Activated T-helper 1 cell treated with anti-CD3 and anti-CD28 coated beads, Interleukin-2, amount 50 U/mL, for 16 hours (primary cell): ENCODE measurements at places on chromosomes 1 and 21.
A peak's percentile ranks its signal among the peaks of the same experiment; 100 is the strongest.

- no peak for DNase-seq
Observed at GRCh38 chr1:229448845-229449244, 15.0 kb upstream of the ACTA1 start.

GRCh38 chr1:181789395-181789794, 272.1 kb downstream of the ZNF648 start:
- no peak for DNase-seq

- peak; percentile 18 for DNase-seq
Observed at GRCh38 chr1:110210604-110211495, 736 bp downstream of the KCNC4 start.

DNA sequence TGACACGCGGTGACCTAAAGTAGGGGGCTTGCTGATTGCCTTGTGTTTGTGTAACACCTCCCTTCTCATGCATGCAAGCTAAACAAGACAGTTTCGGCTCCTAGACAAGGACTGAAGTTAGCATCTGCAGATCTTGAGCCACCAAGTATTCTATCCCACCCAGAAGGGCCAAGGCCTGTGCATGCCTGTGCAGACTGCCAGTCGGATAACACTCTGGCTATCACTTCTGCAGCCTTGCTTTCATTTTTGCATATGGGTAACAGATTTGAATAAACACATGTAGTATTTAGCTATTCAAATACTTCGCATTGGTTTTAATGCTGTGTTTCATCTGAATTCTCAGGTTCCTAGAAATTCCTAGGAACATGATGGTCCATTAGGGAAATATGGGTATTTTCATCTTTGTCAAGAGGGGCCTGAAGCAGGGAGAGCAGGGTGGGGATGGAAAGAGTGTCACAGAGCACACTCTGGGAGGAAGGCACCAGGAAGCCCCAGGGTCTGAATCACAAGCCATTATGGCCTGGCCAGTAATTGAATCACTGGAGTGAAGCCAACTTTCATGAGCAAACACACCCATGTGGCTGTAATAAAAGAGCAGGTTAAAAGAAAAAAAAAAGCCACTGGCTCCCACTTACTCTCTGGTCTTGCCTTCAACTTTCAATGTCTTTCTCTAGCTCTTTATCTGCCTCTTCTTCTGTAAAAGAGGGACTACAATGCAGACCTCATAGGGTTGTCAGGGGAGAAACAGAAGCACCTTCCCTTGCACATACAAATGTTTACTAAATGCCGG, 28.3 kb downstream of the GADD45A start:
- DNase-seq = no peak

GRCh38 chr21:44093761-44094160, 13.4 kb upstream of the PWP2 start:
- no peak for DNase-seq

GRCh38 chr1:55969322-55969721, 610.0 kb downstream of the PLPP3 start:
- no peak for DNase-seq

DNA sequence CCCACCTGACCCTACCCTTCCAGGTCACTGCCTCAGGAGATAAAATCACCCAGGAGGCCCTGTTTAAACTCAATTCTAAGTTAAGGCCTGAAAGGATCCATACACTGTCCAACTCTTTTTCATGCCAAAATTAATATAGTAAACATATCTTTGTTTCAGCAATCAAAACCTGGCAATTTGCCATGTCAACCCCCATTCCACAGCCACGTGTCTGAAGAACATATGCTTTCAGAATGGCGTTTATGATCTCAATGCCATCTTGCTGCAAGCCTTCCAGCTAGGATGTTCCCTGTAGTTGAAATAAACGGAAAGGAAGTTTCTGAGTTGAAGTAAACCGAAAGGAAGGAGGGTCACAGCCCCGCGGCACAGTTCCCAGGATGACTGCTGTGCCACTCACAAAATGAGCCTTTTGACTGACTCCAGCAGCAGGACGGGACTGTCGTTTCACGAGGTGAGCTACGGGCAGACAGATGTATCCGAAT, 472.0 kb downstream of the SMYD3 start:
- DNase-seq = no peak

DNA sequence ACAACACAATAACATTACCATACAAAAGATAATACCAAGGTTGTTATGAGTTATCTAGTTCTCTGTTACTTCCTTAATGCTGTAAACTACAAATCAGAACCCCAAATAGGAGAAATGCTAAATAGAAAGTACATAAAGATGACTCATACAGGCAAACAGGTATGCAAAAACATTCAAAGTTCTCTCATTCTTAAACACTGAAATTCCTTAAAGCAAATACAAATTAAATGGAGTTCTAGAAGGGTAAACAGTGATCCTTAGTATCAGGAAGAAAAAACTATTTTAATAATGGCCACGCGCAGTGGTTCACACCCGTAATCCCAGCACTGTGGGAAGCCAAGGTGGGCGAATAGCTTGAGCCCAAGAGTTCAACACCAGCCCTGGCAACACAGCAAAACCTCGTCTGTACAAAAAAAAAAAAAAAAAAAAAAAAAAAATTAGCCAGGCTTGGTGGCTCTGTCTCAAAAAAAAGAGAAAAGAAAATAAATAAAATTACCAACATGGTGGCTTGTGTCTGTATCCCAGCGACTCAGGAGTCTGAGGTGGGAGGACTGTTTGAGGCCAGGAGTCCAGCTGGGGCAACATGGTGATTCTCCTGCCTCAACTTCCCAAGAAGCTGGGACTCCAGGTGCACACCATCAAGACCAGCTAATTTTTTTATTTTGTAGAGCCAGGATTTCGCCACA, 17.5 kb downstream of the FBXO42 start:
- DNase-seq = no peak

DNA sequence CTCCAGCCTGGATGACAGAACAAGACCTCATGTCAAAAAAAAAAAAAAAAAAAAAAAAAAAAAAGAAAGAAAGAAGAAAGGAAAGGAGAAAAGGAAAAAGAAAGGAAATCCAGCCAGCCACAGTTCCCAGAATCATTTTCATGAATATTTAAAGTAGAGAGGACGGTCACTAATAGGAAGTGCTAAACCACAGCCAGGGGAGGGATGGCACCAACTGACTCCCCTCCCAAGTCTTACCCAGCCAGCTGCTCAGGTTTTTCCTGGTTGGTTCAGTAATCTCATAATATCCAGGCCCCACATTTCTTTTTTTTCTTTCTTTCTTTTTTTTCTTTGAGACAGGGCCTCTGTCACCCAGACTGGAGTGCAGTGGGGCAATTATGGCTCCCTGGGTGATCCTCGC, 63.9 kb upstream of the AK4 start:
- no peak for DNase-seq

GRCh38 chr1:3955196-3955772, 55.2 kb upstream of the C1orf174 start:
- no peak for DNase-seq

DNA sequence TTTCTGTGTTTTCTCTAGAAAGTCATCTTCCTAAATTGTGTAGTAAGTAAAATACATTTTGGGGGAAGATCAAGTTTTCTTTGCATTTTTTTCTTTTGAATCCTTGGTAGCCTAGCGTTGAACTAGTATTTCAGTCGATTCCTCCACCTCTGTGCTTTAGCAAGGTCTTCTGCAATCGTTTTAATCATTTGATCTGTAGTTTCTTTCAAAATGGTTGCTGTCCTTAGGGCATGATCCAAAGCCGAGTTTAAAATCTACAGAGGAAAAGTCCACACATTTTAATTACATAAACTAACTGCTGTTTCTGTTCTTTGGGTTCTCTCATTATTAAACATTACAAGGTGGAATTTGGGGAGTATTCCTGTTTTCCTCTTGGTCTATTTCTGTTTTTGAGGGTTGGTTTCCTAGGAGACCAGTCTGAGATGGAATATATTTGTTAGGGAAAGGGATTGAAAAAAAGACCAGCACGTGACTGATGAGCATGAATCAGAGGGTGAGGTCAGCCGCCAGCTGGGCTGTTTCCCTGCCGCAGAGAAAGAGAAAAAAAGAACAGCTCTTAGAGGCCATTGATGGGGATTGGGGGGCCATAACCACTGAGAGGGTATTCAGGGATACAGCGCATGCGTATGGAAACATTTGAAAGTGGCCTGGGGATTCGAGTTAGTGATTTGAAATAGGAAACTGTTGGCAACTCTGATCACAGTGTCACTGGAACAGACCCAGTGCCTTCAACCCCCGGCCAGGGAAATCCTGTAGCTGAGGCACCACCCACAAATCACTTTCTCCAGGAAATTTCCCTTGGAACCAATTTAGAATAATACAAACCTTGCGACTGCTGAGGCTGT, 40.6 kb downstream of the AKNAD1 start:
- no peak for DNase-seq

GRCh38 chr1:17287130-17287776, 20.7 kb upstream of the PADI4 start:
- DNase-seq = no peak

GRCh38 chr1:241401156-241401555, 44.2 kb upstream of the RGS7 start:
- no peak for DNase-seq

GRCh38 chr1:51192213-51192843, 43.7 kb upstream of the RNF11 start:
- DNase-seq = peak; percentile 23

GRCh38 chr1:224739997-224740684, 124.0 kb downstream of the CNIH3 start:
- DNase-seq = no peak

- DNase-seq = no peak
Observed at GRCh38 chr1:223482766-223483165, 89.6 kb downstream of the CCDC185 start.

- DNase-seq = peak; percentile 19
Observed at GRCh38 chr1:234911787-234912186, 216.8 kb downstream of the TOMM20 start.

DNA sequence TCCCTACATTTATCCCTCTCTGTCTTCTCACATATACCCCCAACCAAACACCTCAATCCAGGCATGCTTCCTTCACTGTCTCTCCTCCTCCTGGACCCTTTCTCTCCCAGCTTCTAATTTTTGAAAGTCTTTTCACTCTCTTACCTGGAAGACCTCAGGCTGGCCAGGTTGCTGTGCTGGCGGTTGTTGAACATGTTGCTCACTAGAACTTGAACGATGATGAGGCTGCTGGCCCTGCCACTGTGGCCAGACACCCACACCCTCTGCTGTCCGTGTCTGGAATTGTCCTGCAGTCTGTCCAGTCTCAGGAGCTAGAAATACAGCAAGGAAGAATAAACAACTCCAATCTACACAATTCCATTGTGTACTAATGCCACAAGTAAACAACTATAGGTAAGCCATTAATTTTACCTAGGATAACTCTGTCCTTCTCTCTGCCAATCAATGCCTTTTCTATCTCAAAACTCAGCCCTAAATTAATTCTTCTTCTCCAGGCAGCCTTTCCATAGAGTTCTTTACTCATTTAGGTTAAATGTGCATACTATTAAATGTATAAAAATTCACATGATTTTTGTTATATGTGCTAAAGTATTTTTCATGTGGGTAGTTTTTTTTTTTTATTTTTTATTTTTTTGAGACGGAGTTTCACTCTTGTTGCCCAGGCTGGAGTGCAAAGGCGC, 5.1 kb upstream of the CTSK start:
- no peak for DNase-seq

GRCh38 chr1:170593173-170594011, 61.4 kb downstream of the GORAB start:
- DNase-seq = no peak

- no peak for DNase-seq
Observed at GRCh38 chr1:25697435-25698217, 81.0 kb downstream of the MAN1C1 start.

- DNase-seq = peak; percentile 42
Observed at GRCh38 chr1:200302192-200302920, 107.5 kb downstream of the ZNF281 start.

- no peak for DNase-seq
Observed at GRCh38 chr1:72230746-72231145, 51.6 kb downstream of the NEGR1 start.

GRCh38 chr1:230170622-230171021, 103.6 kb downstream of the GALNT2 start:
- no peak for DNase-seq

GRCh38 chr1:103416681-103417286, 108.7 kb upstream of the RNPC3 start:
- no peak for DNase-seq

GRCh38 chr1:89465201-89465600, 59.4 kb upstream of the LRRC8B start:
- no peak for DNase-seq

- DNase-seq = no peak
Observed at GRCh38 chr1:1020415-1021009, 592 bp downstream of the AGRN start.

DNA sequence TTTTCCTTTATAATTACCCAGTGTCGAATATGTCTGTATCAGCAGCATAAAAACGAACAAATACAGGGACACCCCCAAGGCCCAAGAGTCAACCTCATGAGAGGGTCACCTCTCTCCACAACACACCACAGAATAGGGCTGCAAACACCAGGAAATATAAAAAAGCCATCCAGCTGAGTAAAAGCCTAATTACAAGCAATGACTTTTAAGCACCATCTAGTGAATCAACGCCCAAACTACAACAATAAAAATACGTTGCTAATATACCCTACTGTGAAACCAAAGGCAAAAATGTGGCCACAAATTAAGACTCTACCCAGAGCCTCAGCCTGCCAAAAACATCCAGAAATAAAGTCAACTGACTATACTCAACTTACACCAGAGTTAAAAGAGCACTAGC, 817.9 kb upstream of the NEGR1 start:
- DNase-seq = no peak

DNA sequence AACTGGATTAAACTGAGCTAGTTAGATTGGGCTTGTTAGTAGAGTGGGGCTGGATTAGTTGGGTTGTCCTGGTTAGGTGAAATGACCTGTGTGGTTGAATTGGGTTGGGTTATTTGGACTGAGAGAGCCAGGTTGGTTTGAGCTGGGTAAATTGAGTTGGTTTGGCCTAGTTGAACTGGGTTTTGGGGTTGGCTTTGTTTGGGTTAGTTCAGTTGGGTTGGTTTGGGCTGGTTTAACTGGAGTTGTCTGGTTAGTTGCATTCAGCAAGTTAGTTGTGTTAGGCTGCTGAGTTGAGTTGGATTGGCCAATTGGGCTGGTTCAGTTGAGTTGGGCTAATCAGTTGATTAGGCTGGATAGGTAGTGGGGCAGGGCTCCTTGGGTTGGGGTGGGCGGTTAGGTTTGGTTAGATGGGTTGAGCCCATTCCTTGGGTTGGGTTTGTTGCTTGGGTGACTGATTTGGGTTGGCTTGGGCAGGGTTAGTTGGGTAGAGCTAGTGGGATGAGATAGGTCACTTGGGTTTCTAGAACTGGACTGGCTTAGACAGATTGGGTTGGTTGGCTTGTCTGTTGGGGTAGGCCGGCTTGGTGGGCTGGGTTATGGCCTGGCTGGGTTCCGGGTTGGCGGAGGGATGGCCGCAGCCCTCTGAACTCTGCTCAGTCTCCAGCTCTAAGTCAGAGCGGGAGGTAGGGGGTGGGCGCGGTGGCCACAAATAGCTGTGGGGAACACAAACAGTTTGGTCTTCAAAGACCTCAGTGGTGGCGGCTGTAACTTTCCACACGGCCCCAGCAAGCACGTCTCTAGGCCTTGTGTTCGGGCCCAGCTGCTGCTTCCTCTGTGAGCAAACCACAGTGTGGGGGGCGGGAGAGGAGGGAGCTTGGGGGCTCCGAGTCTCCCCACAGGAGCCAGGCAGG, 67.2 kb upstream of the RUNX3 start:
- DNase-seq = no peak

- no peak for DNase-seq
Observed at GRCh38 chr1:84479998-84480397, 932 bp downstream of the RPF1 start.
